Hepatocyte (in vitro differentiated cells): ENCODE measurements at places on chromosomes 1 and 21. TPM values are rescaled to one million over a fixed set of nuclear protein-coding genes. Genes with fewer than 3 reads are reported as not detected.
A peak's percentile ranks its signal among the peaks of the same experiment; 100 is the strongest.

PLEKHN1 gene
- total RNA-seq = 0.60 and 0.72 TPM in 2 replicates

DNA sequence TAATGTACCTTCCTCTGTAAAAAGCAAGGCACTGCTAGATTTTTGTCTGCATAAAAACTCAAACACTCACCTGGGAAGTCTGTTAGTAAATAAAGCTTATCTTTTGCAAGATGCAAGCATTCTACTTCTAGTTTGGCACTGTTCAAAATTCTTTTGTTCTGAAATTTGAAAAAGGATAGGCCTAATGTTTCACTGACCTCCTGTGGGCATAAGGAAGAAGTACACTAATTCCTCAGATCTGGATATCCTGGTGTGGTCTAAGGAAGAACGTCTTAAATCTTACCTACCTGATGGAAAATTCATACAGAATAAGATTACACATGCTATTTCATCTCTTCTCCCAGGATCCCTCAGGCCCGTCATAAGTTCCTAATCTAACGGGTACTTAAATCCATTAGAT is 93.5 kb upstream of the CAMK1G start:
- no peak overlapping the region for H3K27ac ChIP-seq
- H3K36me3 ChIP-seq = no peaks in the 10 kb centered on the region
- peak; percentile 22 for DNase-seq
- H3K4me3 ChIP-seq = no peak overlapping the region

DNA sequence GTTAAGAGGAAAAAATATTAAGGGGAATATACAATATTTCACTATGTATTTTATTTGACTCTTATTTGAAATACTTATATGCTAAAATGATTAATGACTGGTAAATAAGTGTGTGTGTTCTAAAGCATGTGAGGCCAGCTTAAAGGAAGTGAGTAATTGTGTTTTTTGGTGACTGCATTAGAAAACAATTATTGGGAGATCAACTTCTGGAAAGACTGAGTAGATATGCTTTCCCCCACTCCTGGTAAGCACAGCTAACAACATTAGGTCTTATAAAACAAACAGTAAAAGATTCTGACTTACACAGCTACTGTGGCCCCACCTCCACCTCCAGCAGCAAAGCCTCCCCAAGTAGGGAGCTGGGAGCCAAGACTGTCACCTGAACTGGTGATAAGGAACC is 403.0 kb downstream of the SRGAP2C start:
- no peak overlapping the region for H3K27ac ChIP-seq
- peaks cover 13% of the 10 kb centered on the region for H3K4me1 ChIP-seq
- no peak for DNase-seq

- H3K36me3 ChIP-seq = no peaks in the 10 kb centered on the region
- no peak for DNase-seq
- H3K4me3 ChIP-seq = no peak overlapping the region
- H3K27ac ChIP-seq = no peak overlapping the region
- peaks cover 3% of the 10 kb centered on the region for H3K4me1 ChIP-seq
- H3K27me3 ChIP-seq = no peaks in the 10 kb centered on the region
Measured at GRCh38 chr1:245621589-245621988, 466.8 kb downstream of the KIF26B start.

SUSD4 gene
- 3.9 and 8.3 TPM in 2 replicates for total RNA-seq

DNA sequence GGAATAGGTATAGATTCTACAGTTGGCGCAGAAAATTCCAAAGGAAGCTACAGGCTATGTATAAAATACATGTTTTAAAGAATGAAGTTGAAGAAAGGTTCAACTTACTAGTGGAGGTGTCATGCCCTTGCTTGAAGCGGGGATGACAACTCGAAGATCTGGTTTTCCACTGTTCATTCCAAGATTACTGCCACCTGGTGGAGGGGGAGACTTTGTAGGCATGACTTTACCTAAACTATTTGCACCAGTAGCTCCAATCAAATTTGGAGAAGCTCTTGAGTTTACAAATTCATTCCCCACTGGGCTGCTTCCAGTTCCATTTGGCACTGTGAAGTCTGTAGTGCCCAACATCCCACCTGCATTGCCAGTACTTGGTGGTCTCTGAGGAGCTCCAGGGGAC is 81.7 kb downstream of the AXDND1 start:
- no peak overlapping the region for H3K27ac ChIP-seq
- H3K4me1 ChIP-seq = no peaks in the 10 kb centered on the region
- no peaks in the 10 kb centered on the region for H3K36me3 ChIP-seq

DNA sequence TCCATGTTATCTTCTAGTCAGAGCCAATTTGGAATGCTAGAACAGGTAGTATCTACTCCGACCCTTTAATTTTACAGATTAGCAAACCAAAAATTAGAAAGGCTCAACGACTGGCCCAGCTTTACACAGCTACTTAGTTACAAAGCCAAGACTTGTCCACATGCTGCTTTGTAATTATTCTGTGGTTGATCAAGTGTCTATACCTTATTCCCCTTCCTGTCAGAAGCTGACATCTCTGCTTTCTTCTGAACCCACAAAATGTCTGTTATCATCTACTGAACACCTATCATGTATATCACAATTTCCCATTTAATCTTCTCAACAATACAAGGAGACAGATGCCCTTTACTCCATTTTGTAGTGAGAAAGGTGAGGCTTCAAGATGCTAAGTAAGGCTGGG is 15.6 kb downstream of the TGFBR3 start:
- no peak overlapping the region for H3K27ac ChIP-seq
- no peaks in the 10 kb centered on the region for H3K36me3 ChIP-seq
- no peaks in the 10 kb centered on the region for H3K27me3 ChIP-seq
- H3K4me3 ChIP-seq = no peak overlapping the region
- DNase-seq = no peak

UMODL1 gene
- total RNA-seq = 0.16 and 0.47 TPM in 2 replicates

GRCh38 chr1:58620926-58621325 is 43.9 kb upstream of the TACSTD2 start:
- H3K4me1 ChIP-seq = peaks cover 15% of the 10 kb centered on the region
- H3K4me3 ChIP-seq = no peak overlapping the region
- no peaks in the 10 kb centered on the region for H3K36me3 ChIP-seq

GRCh38 chr1:220219865-220220698 is 52.2 kb downstream of the RAB3GAP2 start:
- H3K27ac ChIP-seq = no peak overlapping the region
- H3K27me3 ChIP-seq = no peaks in the 10 kb centered on the region
- no peaks in the 10 kb centered on the region for H3K36me3 ChIP-seq
- no peak for DNase-seq

C1orf21 gene
- total RNA-seq = 37.9 and 47.0 TPM in 2 replicates

DNA sequence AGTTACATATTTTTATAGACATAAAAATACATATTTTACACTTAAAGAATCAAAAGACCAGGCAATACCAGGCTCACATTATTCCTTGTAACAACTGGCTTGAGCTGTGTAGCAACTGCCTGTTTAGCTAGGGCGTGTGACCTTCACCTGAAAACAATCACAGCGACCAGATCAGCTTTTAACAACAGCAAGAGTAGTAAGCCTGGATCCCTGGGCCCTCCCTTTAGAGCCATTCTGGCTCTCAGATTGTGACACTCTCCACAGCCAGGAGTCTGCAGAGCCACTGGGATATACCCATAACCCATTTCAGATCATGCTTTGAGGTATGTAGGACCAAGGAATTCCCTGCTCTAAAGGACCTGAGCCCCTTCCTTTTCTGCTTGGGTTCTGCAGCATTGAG is 29.4 kb upstream of the GNG4 start:
- peaks cover 5% of the 10 kb centered on the region for H3K4me1 ChIP-seq
- no peak overlapping the region for H3K27ac ChIP-seq
- DNase-seq = peak; percentile 40
- no peak overlapping the region for H3K4me3 ChIP-seq

GRCh38 chr1:227959325-227959860 is 11.7 kb upstream of the WNT9A start:
- H3K4me1 ChIP-seq = peaks cover 6% of the 10 kb centered on the region
- H3K4me3 ChIP-seq = no peak overlapping the region
- DNase-seq = no peak
- H3K27me3 ChIP-seq = peaks cover 6% of the 10 kb centered on the region
- H3K27ac ChIP-seq = no peak overlapping the region
- no peaks in the 10 kb centered on the region for H3K36me3 ChIP-seq
